ENCODE measurements at places on chromosomes 7 and 10.

- DNase-seq = no peak
Measured at GRCh38 chr7:107277331-107277730, 108.5 kb downstream of the HBP1 start.

GRCh38 chr10:8811201-8811600, 756.7 kb downstream of the GATA3 start:
- no peak for DNase-seq

DNA sequence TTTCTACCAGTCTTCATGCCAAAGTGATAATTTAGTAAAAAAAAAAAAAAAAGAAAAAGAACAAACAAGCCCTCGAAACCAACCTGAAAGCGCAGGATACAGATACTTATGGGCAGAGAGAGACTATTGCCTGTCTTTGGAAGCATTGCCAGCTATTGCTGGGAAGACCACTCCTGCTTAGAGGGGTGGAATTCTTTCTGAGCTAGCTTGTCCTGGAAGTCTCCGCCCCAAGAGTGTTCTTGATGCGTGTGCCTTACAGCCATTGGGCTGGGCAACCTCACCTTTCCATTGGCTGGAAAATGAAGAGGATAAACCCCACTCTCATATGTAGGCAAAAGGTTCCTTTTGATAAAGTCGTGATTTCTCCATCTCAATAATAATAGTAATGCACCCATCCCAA, 19.9 kb upstream of the INSYN2A start:
- DNase-seq = no peak

DNA sequence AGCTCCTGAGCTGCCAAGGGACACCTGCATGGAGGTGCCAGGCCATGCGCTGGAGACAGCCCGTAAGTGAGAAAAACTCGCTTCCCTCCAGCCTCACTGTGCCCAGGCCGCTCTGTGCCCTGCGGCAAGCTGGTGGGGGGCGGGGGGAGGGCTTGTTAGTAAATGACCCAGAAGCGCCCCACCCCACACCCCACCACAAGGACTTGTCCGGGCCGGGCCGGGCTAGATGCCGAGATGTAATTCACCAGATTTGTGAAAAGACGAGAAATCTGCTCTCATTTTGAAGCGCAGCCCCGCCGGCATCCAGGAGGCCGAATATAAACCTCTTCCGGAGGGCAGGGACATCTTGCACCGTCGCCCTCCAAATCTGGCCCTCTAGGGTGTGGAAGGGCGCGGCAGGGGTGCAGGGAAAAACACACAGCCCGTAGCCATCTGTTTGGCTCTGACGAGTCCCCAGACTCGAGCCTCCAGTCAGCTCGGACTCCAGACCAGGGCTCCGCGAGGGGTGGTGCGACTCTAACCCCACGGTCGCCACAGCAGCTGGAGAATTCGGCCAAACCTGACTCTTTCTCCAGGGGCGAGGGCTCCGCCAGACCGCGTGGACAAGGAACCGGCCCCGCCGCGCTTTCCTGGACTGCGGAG, 14.8 kb downstream of the TLX1 start:
- no peak for DNase-seq

DNA sequence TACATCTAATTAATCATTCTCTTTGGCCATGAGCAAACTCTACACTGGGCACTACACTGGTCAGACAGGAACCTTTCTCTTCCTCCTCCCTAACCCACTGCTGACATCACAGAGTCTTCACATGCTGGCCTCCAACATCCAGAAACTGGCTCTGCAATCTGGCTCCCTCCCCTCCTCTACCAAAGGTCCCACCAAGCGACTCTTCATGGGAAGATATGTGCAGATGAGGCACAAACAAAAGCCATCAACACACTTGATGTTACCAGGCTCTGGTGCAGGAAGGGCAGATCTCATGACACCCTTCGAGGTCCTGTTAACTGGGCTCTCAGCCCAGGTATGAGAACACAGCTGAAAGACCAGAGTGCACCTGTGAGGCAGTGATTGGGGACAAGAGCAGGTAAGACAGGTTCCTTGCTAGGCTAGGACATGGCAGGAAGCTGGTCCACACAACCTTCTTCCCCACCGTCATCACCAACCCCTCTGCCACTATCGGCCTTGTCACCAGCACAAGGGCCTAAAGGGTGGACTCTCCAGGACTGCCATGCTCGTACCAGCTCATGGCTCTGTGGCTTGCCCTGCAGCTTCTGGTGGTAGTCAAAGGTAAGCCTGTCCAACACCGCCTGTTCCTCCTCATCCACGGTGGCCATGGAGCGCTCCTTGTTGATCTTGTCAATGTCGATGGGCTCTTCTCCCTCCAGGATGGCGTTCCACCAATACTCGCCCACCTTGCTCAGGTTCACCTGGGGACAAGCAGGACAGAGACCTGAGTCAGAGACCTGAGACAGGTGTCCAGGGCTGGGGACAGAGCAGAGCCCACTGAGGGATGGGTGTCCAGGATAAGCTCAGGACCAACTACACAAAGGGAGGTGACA, 66.6 kb upstream of the CAMK2B start:
- no peak for DNase-seq
